Mesendoderm (in vitro differentiated cells): ENCODE measurements at places on chromosomes 2 and 18.
A peak's percentile ranks its signal among the peaks of the same experiment; 100 is the strongest.

GRCh38 chr18:12008181-12008767 is 27.0 kb downstream of the IMPA2 start:
- H3K36me3 ChIP-seq: peaks cover 4% of the 10 kb centered on the region
- H3K27me3 ChIP-seq: no peaks in the 10 kb centered on the region
- H3K27ac ChIP-seq: no peak overlapping the region
- H3K4me1 ChIP-seq: no peaks in the 10 kb centered on the region
- H3K4me3 ChIP-seq: no peak overlapping the region

- no peaks in the 10 kb centered on the region for H3K4me1 ChIP-seq
- H3K27ac ChIP-seq: no peak overlapping the region
These were observed 420.8 kb upstream of the SPHKAP start for GRCh38 chr2:228602288-228602687.

- H3K36me3 ChIP-seq: no peaks in the 10 kb centered on the region
- no peak overlapping the region for H3K27ac ChIP-seq
- H3K4me3 ChIP-seq: no peak overlapping the region
- H3K27me3 ChIP-seq: no peaks in the 10 kb centered on the region
- no peak for DNase-seq
- no peaks in the 10 kb centered on the region for H3K4me1 ChIP-seq
These were observed 58.0 kb upstream of the EDAR start for GRCh38 chr2:109046925-109047508.

GRCh38 chr2:197369228-197369932 is 58.8 kb upstream of the ANKRD44 start:
- no peak overlapping the region for H3K27ac ChIP-seq
- no peak overlapping the region for H3K4me3 ChIP-seq
- H3K36me3 ChIP-seq: no peaks in the 10 kb centered on the region
- no peak for DNase-seq
- no peaks in the 10 kb centered on the region for H3K4me1 ChIP-seq

DNA sequence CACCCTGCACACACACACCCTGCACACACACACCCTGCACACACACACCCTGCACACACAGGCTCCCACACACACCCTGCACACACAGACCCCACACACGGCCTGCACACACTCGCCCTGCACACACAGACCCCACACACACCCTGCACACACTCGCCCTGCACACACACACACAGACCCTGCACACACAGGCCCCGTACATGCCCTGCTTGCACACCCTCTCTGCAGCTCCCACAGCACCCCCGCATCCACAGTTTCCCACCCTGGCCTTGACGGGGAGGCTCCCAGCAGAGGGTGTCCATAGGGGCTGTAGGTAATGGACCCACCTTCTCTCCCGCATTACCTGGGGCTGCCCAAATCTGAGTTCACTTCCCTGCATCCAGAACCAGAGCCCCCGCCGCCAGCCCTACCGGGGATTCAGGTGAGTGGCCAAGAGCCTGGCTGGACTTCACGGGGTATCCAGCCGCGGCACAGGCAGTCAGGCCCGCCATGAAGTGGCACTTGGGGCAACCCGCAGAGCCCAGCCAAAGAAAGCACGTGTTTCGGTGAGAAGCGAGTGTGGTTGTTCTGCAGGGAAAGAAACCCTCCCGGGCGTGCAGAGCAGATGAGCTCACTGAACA is 88.6 kb upstream of the GPC1 start:
- H3K27me3 ChIP-seq: no peaks in the 10 kb centered on the region
- H3K4me3 ChIP-seq: no peak overlapping the region
- no peak for DNase-seq
- no peaks in the 10 kb centered on the region for H3K4me1 ChIP-seq
- H3K36me3 ChIP-seq: no peaks in the 10 kb centered on the region
- no peak overlapping the region for H3K27ac ChIP-seq

GRCh38 chr18:63161761-63162195 is 157.8 kb downstream of the BCL2 start:
- H3K4me1 ChIP-seq: no peaks in the 10 kb centered on the region
- no peak overlapping the region for H3K4me3 ChIP-seq
- H3K27ac ChIP-seq: no peak overlapping the region

DNA sequence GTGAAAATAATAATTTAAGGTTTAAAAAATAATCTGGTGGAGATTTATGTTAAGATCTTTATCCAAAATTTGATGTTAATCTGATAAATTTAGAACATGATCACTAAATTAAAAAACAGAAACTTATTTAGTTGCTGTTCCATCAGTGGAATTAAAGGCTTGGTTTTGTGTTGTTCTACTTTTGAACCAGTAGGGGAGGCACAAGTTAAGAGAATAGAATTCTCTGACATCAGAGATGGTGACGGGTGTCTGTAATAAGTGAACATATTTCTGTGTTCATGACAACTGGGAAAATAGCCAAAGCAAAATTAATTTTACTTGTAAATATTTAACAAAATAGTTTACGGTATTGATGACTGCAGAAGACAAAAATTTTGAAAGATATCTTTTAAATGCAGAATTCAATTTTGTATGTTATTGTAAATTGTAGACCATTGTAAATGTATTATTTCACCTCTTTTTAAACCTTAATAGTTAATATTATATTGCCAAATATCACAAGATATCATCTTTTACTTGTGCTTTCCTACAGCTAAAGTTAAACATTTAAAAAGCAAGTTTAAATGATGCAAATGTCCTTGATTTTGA is 106.0 kb downstream of the UBR3 start:
- H3K27ac ChIP-seq: no peak overlapping the region
- H3K4me1 ChIP-seq: no peaks in the 10 kb centered on the region
- H3K36me3 ChIP-seq: no peaks in the 10 kb centered on the region
- H3K27me3 ChIP-seq: no peaks in the 10 kb centered on the region
- H3K4me3 ChIP-seq: no peak overlapping the region
- DNase-seq: peak; percentile 26

- no peaks in the 10 kb centered on the region for H3K27me3 ChIP-seq
- DNase-seq: peak; percentile 82
- no peaks in the 10 kb centered on the region for H3K4me1 ChIP-seq
- peaks cover under 1% of the 10 kb centered on the region for H3K36me3 ChIP-seq
- no peak overlapping the region for H3K27ac ChIP-seq
These were observed 44.5 kb downstream of the TMEM182 start for GRCh38 chr2:102806250-102806837.

DNA sequence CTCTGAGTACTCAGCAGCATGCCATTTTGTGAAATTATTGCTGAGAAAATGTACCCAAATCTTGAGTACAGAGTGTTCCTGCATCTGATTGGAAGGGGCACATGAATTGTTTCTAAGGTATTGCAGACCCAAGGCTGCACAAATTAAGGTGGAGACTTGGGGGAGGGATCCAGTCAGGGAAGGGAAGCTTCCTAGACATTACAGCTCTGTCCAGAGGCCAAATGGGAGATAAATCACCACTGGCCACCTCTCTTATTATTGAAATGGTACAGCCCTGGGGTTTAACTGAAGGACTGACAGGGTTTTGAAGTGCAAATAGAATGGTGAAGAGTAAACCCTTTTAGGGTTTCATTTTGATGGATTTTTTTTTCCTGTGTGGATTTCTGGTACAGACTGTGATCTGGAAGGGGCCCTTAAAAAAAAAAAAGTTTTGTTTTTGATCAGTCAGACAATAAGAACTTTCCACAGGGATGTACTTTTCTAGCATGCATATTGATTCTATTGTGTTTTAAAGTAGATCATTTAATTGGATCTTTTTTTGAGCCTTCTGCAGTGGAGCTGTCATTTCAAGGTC is 119.4 kb downstream of the GREB1L start:
- no peak for DNase-seq
- no peak overlapping the region for H3K27ac ChIP-seq
- H3K36me3 ChIP-seq: no peaks in the 10 kb centered on the region

DNA sequence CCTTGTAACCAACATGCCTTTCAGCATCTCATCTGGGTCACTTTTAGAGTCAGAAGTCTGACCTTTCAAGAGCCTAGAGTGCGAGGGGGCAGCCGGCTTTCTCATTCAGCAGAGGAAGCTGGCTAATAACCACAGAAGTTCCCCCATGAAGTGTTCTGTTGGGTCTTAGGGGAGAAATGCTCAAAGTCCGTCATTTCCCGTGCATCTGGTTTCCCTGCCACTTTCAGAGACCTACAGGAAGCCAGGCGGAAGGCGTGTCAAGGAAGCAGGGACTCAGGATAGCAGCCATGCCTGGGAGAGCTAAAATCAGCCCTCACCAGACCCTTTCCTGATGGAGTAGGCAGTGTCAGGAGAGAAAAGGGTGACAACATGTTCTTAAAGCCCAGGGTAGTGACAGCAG is 301.8 kb upstream of the ID2 start:
- no peaks in the 10 kb centered on the region for H3K27me3 ChIP-seq
- no peak overlapping the region for H3K4me3 ChIP-seq
- no peaks in the 10 kb centered on the region for H3K4me1 ChIP-seq
- no peak for DNase-seq
- no peak overlapping the region for H3K27ac ChIP-seq

DNA sequence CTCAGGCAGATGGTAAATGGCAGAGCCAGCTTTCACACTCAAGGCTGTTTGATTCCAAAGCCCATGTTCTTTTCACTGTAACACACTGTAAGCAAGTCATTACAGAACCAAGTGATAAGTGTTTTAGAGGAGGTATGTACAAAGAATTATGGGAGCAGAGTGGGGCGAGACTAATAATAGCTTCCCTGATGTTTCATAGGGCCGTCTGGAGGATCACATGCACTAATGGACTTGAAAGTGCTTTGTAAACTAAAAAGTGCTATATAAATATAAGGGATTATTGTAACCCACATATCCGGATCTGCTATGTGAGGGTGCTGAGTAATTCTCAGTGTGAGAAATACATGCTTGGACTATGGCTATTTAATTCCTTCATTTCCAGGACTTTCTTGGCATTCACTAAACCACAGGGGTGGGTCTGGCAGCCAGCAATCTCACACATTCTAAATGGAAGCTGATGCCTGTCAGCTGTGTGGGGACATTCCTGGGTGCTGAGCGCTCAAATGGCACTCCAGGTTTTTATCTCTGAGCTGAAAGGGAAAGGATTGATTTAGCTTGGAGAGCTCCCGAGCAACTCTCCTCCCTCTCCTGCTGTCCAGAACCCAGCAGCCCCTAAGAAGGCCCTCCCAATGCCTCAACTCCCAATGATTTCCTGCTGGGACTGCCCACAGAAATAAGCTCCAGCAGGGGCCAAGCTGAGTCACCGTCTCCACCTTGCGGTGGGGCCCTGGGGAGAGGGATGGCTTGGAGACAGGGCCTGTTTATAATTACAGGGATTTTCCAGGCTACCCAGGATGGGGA is 222.8 kb downstream of the SOX11 start:
- peaks cover 10% of the 10 kb centered on the region for H3K27me3 ChIP-seq
- H3K4me1 ChIP-seq: peaks cover 10% of the 10 kb centered on the region
- no peaks in the 10 kb centered on the region for H3K36me3 ChIP-seq
- peak; percentile 97 for DNase-seq
- H3K27ac ChIP-seq: peak overlapping the region; percentile 45

GRCh38 chr2:2657121-2657962 is 326.3 kb upstream of the MYT1L start:
- H3K4me1 ChIP-seq: no peaks in the 10 kb centered on the region
- H3K27ac ChIP-seq: no peak overlapping the region
- no peaks in the 10 kb centered on the region for H3K36me3 ChIP-seq

DNA sequence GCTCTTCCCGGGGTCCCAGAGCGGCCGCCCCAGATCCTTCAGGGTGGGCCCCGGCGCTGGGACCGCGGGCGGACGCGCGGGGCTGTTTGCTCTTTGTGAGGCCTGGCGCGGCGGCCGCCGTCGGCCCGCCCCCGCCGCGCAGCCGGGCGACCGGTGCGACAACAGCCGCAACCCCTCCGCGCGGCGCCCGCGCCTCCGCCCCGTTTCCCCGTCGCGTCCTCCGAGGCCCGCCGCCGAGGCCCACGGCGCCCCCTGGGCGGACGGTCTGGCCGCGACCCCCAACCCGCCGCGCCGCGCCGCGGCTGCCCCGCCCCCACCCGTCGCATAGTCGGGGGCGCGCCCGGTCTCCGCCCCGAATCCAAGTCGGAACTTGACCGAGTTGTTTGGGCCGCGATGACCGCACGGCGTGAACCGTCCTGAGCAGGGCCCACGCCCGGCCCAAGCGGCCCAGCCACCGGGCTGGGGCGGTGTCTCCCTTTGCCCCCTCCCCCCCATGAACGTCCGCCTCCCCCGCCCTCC is 448 bp downstream of the YPEL5 start:
- no peaks in the 10 kb centered on the region for H3K36me3 ChIP-seq
- H3K4me3 ChIP-seq: peak overlapping the region; percentile 67
- no peak for DNase-seq
- peak overlapping the region; percentile 95 for H3K27ac ChIP-seq
- H3K27me3 ChIP-seq: no peaks in the 10 kb centered on the region
- H3K4me1 ChIP-seq: peaks cover 16% of the 10 kb centered on the region

DNA sequence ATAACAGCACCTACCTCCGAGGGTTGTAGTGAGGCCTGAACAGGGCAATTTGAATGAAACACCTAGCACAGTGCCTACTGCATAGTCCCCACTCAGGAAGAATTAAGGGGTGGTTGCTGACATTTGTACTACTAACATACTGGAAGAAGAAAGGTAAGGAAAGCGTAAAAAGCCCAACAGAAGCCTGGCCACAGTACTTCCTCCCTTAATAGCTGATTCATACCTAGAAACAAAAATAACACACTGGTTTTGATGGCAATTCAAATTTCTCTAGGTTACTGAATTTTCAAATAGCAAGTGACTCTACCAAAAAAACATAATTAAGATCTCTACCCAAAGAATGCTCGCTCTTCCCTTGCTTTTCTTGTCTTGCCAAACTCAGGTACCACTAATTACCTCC is 16.2 kb downstream of the SUCLG1 start:
- H3K4me3 ChIP-seq: no peak overlapping the region
- H3K4me1 ChIP-seq: no peaks in the 10 kb centered on the region
- no peak overlapping the region for H3K27ac ChIP-seq
- no peaks in the 10 kb centered on the region for H3K27me3 ChIP-seq

- DNase-seq: no peak
- no peak overlapping the region for H3K27ac ChIP-seq
- no peak overlapping the region for H3K4me3 ChIP-seq
These were observed 14.5 kb upstream of the DSC3 start for GRCh38 chr18:31057051-31057450.

DNA sequence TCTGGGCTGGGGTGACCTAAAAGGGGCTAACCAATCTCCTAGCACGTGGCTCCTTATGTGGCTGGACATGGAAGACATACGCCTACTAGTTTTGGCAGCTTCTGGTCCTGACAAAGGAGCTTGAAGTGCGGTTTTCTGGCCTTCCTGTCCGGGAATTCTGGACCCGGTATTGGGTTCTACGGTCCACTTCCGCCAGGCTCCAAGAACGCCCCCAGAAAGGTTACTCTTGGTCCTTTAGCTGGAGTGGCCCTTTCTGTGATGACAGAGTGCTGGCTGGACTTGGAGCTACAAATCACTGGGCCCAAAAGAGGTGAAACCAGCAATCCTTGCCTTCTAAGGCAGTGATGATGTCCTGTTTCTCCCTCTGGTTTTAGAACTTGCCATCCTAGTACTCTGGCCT is 164.2 kb upstream of the EPAS1 start:
- H3K27me3 ChIP-seq: no peaks in the 10 kb centered on the region
- no peaks in the 10 kb centered on the region for H3K4me1 ChIP-seq
- H3K4me3 ChIP-seq: no peak overlapping the region
- no peak overlapping the region for H3K27ac ChIP-seq

DNA sequence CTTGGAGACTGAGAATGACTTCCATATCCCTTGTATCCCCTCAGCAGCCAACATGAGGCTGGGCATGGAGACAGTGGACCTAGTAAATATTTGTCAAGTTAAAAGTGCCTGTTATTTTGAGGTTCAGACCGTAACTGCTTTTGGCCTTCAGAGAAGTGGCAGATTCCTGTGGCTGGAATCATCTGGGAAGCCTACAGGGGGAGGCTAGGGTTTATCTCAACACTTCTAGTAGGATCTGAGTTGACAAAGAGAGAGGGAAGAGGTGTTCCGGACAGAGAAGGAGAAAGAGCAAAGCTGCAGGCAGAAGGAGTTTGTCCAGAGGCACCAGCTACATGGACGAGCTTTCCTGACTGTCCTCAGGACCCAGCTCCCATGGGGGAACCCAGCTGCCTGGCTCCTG is 27.0 kb downstream of the SLC14A2 start:
- H3K4me1 ChIP-seq: no peaks in the 10 kb centered on the region
- DNase-seq: no peak
- no peak overlapping the region for H3K27ac ChIP-seq
- H3K4me3 ChIP-seq: no peak overlapping the region
- no peaks in the 10 kb centered on the region for H3K27me3 ChIP-seq
